Stimulated activated naive B cell treated with anti-CD40 and anti-IgM and Interleukin-4, amounts not matched to agents 10 μg/mL and 1 μg/mL and 100 μg/mL, for 72 hours (primary cell): ENCODE measurements at places on chromosomes 12 and 14.

GRCh38 chr12:119589634-119590033, 3.9 kb upstream of the TMEM233 start:
- no peak for DNase-seq

- no peak for DNase-seq
These were observed 2.8 kb downstream of the KRT7 start for GRCh38 chr12:52235822-52236361.

- DNase-seq = peak; percentile 15
These were observed at the start of gene STXBP6 for GRCh38 chr14:25049568-25050268. STXBP6 (minus strand) TSS chr14:25050147; CDS start chr14:24974818, 75,329 bp downstream.

DNA sequence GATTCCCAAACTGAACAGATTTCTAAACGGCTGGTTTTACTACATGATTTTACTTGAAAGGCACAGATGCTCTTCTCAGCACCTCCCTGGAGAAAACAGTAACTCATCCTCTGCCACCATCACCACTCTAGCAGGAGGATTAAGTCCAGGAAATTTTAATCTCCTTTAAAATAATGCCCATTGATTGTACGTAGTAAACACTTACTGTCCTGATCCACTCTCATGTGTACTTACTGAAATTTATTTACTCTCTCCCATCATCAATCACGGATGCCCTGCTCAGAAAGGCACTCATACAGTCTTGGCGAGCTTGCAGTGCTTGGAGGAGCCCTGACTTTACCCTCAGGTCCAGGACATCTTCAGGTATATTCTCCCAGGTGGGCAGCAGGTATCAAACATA, 239.8 kb upstream of the EGLN3 start:
- DNase-seq = no peak

DNA sequence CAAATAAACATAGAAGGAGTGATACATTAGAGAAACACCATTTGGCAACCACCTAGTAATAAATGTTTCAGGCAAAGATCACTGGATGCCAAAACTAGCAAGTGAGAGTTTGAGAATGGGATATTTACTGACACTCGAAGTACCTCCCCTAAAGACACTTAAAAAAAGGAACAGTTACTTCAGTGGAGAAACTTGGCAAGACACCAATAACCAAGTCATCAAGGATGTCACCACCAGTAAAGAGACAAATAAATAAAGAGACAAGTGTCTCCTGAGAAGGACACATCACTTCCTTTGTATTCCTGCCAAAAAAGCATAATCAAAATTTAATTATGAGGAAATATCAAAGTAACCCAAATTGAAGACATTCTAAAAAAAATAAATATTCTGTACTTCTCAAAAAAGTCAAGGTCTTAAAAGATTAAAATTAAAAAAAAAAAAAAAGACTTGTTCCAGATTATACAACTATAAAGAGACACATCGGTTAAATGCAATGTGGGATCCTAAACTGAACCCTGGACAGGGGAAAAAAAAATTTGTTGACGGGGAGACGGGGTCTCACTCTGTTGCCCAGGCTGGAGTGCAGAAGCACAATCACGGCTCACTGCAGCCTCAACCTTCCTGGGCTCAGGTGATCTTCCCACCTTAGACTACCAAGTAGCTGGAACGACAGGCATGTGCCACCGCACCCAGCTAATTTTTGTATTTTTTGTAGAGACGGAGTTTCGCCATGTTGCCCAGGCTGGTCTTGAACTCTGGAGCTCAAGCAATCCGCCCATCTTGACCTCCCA, 26.4 kb downstream of the TM7SF3 start:
- DNase-seq = no peak

DNA sequence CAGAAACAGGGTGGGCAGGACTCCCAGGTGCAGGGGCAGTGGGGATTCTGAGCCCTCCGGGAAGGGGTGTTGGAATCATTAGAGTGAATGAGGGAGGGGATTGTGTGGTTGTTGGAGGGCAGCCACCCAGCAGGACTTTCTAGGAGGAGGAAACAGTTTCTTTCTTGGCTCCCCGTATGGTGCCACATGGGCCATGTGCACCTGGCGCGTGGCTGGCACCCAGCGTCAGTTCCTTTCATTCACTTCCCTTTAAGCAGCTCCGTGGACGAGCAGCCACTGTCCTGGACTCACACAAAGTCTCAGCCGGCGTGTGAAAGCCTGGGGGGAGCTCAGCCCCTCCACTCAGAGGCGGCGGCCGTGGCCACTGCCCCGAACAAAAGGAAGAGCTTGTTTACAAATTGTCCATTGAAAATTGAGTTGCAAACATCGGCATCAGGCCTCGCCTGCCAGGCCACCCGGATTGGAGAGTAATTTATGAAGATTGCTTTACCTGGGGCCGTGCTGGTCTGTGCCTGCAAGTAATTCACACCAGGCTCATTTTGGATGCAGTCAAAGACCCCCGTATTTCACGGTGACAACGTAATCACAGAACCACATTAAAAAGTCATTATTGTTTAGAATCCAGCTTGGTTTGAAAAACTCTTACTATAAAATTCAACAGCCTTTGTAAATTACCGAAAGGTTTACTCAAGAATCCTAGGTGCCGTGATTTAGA, 101.7 kb upstream of the C14orf180 start:
- no peak for DNase-seq

DNA sequence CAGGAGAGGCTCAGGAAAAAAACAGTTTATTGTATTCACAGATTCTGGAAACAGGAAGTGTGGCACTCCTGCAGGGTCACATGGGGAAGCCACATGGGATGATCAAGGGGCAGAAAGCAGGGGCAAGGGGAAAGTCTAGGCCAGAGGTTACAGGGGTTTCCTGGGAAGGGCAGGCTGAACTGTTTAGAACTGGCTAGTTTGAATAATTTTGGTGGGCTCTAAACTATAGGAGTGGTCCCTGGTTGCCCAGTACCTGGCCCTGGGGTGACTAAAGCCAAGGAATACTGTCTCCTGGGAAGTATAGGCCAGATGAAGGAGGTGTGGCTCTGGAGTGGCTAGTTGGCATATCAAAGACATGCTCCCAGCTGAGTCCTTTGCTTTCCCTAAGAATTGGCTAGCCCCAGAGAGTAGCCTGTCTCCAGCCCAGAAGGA, 169.2 kb downstream of the SLC41A2 start:
- DNase-seq = no peak

GRCh38 chr14:23896609-23897153, 56.9 kb upstream of the DHRS4 start:
- DNase-seq = no peak

- DNase-seq = no peak
These were observed 2.9 kb upstream of the CLMN start for GRCh38 chr14:95322651-95323050.
